ENCODE measurements at places on chromosomes 16 and 17.
A peak's percentile ranks its signal among the peaks of the same experiment; 100 is the strongest.

DNA sequence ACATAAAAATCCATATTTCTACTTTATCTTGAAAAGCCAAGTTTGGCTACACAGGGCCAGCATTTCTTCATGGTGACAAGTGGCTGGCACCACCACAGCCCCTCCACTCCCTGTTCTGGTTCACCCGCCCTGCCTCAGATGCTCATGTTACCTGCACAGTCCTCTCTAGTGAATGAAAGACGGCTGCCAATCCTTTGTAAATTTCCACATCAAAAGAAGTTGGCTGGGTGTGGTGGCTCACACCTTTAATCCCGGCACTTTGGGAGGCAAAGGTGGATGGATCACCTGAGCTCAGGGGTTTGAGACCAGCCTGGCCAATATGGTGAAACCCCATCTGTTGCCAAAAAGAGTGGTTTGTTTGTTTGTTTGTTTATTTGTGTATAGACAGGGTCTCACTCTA is 19.9 kb upstream of the CORO1A start:
- DNase-seq = no peak

- DNase-seq = no peak
Observed at GRCh38 chr16:16016388-16016964, 67.1 kb downstream of the ABCC1 start.

GRCh38 chr17:17793378-17794214 is 43.2 kb downstream of the SREBF1 start:
- no peak for DNase-seq

DNA sequence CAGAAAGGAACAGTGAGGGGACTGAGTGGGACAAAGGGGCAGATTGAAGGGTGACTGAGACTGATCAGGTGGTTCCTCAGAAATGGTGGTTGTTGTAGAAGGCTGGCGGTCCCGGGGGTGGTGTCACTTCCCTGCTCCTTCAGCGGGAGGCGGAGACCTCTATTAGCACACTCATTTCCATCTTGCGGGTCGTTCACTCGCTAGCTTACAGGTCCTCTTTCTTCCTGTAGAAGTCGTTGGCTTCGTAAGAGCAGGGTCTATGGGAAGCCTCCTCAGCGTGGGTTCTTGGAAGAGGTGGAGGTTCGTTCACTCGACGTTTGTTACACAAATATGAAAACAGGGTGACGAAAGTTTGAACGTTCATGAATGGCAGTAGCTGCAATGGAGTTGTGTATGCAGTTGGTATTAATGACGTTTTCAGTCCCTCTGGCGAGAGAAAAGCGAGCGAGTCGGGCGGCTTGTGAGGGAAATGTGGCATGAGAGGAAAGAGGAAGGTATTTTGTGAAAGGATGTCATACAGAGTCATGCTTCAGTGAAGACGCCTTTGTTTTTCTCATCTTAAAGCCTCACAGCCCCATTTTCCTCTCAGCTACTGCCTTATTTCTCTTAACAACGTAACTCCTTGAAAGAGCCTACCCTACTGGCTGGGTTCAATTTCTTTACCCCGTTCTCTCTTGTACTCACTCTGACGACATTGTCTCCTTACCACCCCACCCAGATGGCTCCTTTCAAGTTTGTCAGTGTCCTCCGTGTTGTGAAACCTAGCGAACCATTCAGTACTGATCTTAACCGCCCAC is 667 bp downstream of the EFCAB13 start:
- DNase-seq = peak; percentile 90

- DNase-seq = no peak
Observed at GRCh38 chr16:73781297-73781696, 515.3 kb upstream of the PSMD7 start.

GRCh38 chr16:2950353-2950724 is 13.7 kb upstream of the KREMEN2 start:
- DNase-seq = no peak

GRCh38 chr16:19680881-19681340 is 37.1 kb downstream of the KNOP1 start:
- DNase-seq = no peak

DNA sequence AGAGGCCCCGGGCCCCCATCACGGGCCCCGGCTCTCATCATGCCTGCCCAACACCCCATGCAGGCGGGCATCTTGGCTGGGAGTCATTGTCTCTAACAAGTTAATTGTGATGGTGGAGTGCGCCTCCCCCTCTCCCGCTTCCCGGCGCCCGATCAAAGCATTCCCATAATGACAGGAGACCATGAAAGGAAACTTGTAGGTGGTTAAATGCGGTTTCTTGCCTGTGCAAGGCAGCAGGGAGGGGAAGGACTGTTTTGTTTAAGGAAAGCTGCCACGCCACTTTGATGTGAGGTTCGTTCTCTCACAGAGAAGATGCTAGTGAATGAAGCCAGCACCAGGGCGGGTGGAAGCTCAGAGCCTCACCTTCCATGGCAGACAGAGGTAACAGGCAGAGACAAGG is 45.4 kb downstream of the C16orf78 start:
- DNase-seq = no peak

GRCh38 chr17:10328971-10329923 is 43.6 kb downstream of the MYH13 start:
- no peak for DNase-seq

DNA sequence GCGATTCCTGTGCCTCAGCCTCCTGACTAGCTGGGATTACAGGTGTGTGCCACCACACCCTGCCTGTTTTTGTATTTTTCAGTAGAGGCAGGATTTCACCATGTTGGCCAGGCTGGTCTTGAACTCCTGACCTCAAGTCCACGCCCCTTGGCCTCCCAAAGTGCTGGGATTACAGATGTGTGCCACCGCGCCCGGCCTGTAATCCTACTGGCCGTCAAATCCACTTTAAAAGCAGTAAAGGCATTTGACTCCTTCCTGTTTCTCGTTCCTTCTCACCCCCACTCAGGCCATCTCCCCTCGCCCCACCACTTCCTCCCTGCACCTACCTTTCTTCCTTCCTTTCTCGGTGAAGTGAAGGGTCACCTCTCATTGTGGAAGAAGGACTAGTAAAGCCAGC is 69.4 kb upstream of the CREBBP start:
- DNase-seq = peak; percentile 28

GRCh38 chr17:9817086-9817485 is 4.8 kb downstream of the GSG1L2 start:
- no peak for DNase-seq

GRCh38 chr16:13171313-13171712 is 269.9 kb downstream of the SHISA9 start:
- no peak for DNase-seq

GRCh38 chr17:81417879-81418709 is 22.8 kb downstream of the BAHCC1 start:
- DNase-seq = no peak

- DNase-seq = no peak
Observed at GRCh38 chr17:27989046-27989445, 53.4 kb upstream of the NLK start.

All from KBM-7 (cell line).